ENCODE measurements at places on chromosomes 7 and 10.

GRCh38 chr7:124765401-124766352 is at the start of gene GPR37:
GPR37 (minus strand) TSS chr7:124765792; CDS start chr7:124764976, 816 bp downstream.
- DNase-seq: no peak

DNA sequence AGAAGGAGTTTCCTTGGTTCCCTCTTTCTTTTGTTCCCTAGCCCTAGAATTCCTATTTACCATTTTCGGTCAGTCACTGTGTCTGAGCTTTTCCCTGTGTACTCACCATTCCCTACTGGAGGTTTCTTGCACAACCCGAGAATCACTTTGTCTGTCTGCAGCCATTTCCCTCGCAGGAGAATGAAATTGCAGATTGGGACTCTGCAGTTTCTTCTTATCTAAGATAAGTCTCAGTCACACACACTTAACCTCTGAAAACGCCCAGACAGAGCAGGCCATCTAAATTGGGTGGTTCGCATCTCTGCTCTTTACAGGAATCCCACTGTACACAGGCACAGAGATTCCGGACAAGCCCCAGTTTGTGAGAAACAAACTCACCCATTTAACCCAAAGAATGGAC is 58.6 kb upstream of the CNTNAP2 start:
- DNase-seq: no peak

- no peak for DNase-seq
These were observed 36.7 kb downstream of the GOT1 start for GRCh38 chr10:99393683-99394082.

GRCh38 chr7:37467002-37467401 is 18.3 kb upstream of the ELMO1 start:
- no peak for DNase-seq

DNA sequence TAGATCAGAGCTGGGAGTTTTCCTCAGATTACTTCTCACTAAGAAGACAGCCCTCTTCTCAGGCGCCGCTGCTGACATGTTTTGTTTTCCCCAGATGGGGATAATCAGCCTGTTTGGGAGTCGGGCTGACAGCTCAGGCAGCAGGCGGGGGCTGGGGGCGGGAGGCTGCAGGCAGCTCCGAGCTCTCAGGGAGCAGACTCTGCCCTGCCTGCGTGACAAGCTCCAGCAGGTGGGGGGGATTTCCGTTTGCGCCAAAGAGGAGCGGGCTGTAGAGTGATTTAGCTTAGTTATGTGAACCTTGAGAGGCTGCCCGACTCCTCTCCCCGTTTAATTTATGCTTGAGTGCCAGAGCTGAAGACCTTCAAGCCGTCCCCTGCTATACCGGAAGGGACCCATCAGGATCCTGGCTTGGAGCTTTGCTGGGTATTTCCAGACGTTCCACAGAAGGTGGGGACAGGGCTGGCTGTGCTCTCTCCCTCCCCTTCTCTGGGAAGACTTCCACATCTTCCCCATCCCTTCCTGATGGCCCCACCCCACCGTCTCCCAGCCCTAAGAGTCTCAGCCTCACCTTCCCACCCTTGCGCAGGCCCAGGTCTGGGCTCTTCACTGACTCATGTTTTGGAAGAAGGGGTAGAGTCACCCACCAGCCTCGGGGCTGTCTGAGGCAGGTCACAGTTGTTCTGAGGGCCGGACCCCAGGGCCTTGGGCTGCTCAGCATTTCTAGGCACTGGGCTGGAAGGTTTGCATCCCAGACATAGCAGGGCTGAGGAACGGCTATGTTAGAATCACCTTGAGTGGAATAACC is 24.7 kb upstream of the ADCYAP1R1 start:
- no peak for DNase-seq

- no peak for DNase-seq
These were observed 9.3 kb downstream of the CAMK2G start for GRCh38 chr10:73865107-73865458.

GRCh38 chr7:117212969-117213877 is 109.6 kb downstream of the WNT2 start:
- DNase-seq: no peak

DNA sequence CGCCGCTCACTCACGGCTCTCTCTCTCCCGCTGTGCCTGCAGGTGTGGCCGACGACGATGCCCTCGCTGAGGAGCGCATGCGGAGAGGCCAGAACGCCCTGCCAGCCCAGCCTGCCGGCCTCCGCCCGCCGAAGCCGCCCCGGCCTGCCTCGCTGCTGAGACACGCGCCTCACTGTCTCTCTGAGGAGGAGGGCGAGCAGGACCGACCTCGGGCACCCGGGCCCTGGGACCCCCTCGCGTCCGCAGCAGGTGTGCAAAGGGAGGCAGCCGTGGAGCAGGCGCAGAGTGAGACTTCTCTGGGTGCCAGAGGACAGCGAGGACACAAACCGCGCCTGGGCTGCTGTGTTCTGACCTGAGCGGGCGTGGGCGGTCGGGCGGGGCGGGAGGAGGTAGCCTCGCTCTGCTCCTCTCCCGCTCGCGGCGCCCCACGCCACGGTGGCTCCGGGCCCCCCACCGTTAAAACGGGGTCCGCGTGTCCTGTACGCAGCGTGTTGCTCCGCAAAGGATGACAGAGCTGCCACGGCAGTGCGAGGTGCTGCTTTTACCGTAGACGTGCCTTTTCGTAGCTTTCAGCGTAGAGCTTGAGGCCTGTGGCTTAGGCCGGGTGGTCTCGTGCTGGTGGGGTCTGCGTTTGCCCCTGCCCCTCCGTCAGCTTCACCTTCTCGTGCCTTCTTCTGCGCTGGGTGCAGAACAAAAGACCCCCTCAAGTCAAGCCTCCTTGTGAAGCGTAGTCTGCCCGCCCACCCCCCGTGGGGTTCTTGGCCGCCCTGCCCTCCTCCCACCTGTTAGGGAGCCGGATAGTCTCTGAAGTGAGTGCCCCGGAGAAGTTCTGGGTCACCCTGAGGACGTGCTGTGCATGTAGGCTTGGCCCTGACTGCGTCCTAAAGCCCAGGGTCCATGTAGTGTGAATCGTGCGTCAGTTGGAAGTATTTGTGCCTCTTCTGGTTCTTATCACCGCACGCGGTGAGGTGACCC is 73.2 kb downstream of the DNAJB6 start:
- DNase-seq: no peak

GRCh38 chr7:73647725-73648592 is 19.7 kb upstream of the VPS37D start:
- no peak for DNase-seq

GRCh38 chr7:50363327-50364060 is 59.0 kb downstream of the IKZF1 start:
- DNase-seq: no peak

- DNase-seq: no peak
These were observed 261.0 kb downstream of the THSD7A start for GRCh38 chr7:11570922-11571550.

DNA sequence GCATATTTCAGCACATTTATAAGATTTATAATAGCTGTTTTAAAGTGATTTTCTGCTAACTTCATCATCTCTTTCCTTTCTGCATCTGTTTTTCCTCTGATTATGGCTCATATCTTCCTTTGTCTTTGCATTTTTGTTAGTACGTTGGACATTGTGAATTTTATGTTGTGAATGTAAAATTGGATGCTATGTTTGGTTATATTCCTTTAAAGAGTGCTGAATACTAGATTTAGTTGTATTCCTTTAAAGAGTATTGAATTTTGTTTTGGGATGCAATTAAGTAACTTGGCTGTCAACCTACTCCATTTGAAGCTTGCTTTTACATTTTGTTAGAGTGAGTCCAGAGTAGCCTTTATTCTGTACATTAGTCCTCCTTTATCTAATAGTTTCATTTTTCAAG is 81.2 kb downstream of the ZNF777 start:
- DNase-seq: no peak

- DNase-seq: no peak
These were observed 148.0 kb downstream of the ANKRD7 start for GRCh38 chr7:118372530-118372929.

DNA sequence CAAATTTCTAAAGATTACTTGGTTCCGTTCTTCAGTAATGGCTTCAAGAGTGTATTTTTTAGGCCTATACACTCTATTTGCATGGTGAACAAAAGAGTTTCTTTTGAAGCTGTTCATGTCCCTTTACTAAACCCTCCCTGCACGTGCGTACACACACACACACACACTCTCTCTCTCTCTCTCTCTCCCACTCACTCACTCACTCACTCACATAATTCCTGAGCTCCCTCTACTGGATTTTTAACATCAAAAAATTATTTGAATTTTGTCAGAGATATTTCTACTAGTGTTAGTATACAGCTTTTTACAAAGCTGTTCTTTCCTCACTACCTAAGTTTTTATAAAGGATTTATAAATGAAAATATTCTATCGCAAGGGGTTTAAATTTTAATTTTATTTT is 85.9 kb downstream of the UBE3C start:
- DNase-seq: no peak

GRCh38 chr7:140390466-140391190 is 7.7 kb downstream of the SLC37A3 start:
- no peak for DNase-seq

GRCh38 chr7:88346357-88346756 is 39.7 kb upstream of the STEAP4 start:
- DNase-seq: no peak

- no peak for DNase-seq
These were observed 118.7 kb upstream of the LAMB4 start for GRCh38 chr7:108248821-108249220.

DNA sequence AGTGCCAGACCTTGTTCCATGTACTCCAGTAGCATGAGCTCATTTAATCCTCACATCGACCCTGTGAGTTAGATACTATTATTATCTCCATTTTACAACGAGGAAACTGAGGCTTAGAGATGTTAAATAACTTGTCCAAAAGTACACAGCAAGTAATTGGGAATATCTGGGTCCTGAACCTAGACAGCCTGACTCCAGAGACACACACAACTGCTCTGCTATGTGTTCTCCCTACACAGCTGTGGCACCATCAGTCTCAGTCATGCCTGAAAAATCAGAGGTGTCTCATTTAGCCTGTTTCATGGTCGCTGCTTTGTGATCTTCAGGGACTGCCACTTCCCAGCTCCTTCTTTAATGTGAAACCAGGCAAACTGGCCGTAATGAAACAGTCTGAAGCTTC is 56.5 kb downstream of the COL1A2 start:
- no peak for DNase-seq

Data from activated T-helper 1 cell treated with anti-CD3 and anti-CD28 coated beads, Interleukin-2, amount 50 U/mL, for 16 hours (primary cell).